Activated CD8-positive, alpha-beta T cell treated with anti-CD3 and anti-CD28 coated beads, Interleukin-2, amount 10 ng/mL, durations not matched to agents 7 days and 5 days (primary cell): ENCODE measurements at places on chromosomes 12 and 14. TPM values are rescaled to one million over a fixed set of nuclear protein-coding genes. Genes with fewer than 3 reads are reported as not detected.
A peak's percentile ranks its signal among the peaks of the same experiment; 100 is the strongest.

DNA sequence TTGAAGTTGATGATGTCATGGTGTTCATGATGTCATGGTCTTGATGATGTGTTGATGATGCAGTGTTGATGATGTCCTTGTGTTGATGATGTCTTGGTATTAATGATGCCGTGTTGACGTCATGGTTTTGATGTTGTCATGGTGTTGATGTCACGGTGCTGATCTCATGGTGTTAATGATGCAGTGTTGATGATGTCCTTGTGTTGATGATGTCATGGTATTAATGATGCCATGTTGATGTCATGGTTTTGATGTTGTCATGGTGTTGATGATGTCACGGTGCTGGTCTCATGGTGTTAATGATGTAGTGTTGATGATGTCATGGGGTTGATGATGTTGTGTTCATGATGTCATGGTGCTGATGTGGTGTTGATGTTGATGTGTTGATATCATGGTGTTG, 48.0 kb upstream of the RIMBP2 start:
- DNase-seq = peak; percentile 50
- H3K27ac ChIP-seq = no peak overlapping the region
- H3K4me1 ChIP-seq = no peaks in the 10 kb centered on the region
- no peaks in the 10 kb centered on the region for H3K36me3 ChIP-seq
- H3K27me3 ChIP-seq = peaks cover 7% of the 10 kb centered on the region

DNA sequence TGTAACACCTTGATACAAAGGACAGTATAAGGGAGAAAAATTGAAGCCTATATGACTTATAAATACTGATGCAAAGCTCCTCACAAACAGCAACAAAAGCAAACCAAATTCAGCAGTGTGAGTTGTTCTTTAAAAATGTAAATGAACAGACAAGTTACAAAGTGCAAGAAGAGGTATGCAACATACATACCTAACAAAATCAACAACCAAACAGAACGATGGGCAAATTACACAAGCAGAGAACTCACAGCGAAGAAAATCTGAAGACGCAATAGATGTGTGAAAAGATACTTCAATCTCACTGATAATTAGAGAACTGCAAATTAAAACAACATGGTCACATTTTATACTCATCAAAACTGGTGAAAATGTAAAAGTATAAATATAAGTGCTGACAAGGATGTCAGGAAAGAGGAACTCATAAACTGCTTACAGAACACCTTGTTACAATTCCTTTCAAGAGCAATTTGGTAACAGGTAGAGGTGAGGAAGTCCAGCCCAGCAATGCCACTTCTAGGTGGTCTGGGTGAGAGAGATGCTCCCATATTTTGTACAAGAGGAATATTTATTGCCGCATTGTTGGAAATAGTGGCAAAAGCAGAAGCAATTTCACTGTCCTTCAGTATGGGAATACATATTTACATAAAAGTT, 47.3 kb downstream of the CORO1C start:
- no peak overlapping the region for H3K4me3 ChIP-seq
- peaks cover 19% of the 10 kb centered on the region for H3K4me1 ChIP-seq
- no peaks in the 10 kb centered on the region for H3K27me3 ChIP-seq
- DNase-seq = no peak
- H3K36me3 ChIP-seq = no peaks in the 10 kb centered on the region

DNA sequence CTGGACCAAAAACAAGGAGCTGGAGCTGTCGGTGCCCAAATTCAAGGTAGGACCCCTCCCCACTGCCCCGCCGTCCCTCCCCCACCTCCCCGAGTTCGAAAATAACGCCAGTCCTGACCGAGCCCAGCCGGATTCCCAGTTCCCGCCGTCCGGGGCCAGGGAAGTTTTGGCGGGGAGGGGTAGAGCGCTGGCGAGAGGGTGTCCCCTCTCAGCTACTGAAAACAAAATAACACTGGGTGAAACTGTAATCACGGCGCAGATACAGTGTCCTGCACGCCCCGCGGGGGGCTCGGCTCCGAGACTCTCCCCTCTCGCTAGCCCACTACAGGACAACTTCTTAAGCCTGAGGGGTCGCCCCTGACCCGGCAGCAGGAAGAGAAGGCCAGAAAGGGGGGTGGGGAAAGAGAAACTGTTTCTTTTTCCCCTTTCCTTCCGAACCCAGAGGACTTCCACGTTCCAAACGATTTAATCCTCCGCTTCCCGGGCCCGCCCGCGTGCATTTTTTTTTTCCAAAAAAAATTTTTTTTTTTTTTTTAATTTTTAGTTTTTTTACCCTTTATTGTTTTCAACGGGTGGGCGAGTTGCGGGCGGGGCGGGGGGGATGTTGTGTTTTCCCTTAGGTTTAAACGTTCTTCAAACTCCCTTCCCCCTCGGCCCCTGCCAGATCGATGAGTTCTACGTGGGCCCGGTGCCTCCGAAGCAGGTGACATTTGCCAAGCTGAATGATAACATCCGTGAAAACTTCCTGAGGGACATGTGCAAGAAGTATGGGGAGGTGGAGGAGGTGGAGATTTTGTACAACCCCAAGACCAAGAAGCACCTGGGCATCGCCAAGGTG, 1.6 kb downstream of the SETD1B start:
- H3K36me3 ChIP-seq = peaks cover 53% of the 10 kb centered on the region
- H3K4me1 ChIP-seq = peaks cover 30% of the 10 kb centered on the region
- peak overlapping the region; percentile 96 for H3K4me3 ChIP-seq
- peak overlapping the region; percentile 94 for H3K27ac ChIP-seq
- peak; percentile 38 for DNase-seq

DNA sequence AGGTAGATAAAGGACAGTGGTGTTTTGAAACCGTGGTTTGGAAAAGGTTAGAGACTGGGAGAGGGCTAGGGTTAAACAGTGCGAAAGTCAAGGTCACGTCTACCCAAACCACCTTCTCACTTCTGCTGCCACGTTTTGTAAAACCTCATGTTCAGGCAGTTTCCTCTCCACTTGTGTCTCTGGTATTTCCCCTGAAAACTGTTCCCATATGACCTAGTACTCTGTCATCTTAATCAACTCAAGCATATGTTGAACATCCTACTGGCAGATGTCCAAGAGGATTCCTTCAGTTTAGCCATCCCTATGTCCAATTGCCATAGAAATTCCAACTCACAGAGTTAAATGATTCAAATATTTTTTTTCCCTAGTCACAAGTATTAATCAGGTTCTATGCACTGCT, 17.4 kb downstream of the CLEC4C start:
- peaks cover 2% of the 10 kb centered on the region for H3K27me3 ChIP-seq
- H3K4me1 ChIP-seq = no peaks in the 10 kb centered on the region
- H3K4me3 ChIP-seq = no peak overlapping the region
- no peak for DNase-seq
- no peaks in the 10 kb centered on the region for H3K36me3 ChIP-seq

DNA sequence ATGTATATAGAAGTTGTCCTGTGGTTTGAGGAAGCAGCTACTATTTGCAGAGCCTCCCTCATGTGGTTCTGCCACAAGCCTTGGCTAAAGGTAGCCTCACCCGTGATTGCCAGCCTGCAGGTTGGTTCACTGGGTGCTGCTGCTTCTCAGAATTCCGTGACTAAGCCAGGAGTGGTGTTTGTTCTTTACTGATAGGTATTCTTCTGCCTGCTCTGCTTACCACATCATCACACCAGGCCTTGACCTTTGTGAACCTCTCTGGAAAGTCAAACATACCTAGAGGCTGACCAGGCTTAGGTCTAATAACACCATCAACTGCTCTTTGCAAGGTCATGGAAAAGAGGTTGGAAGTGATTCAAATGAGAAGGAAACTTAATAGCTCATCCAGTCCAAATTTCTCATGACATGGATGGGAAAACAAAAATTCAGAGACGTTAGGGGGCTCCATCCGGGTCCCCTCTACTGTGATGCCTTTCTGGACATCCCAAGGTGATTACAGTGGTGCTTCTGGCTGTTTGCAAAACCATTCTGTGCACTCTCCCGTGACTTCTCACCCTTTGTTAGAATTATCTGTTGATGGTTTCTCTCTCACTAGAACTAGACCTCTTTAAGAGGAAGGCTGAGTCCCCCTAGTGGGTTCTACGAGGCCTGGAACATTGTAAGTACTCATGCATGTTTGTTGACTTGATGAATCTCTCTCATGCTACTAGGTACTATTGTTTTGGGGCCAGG, 8.5 kb upstream of the SOCS2 start:
- peak; percentile 45 for DNase-seq
- H3K4me3 ChIP-seq = no peak overlapping the region
- no peak overlapping the region for H3K27ac ChIP-seq
- peaks cover 10% of the 10 kb centered on the region for H3K4me1 ChIP-seq
- no peaks in the 10 kb centered on the region for H3K27me3 ChIP-seq

- no peaks in the 10 kb centered on the region for H3K36me3 ChIP-seq
- DNase-seq = no peak
- no peak overlapping the region for H3K4me3 ChIP-seq
- H3K27ac ChIP-seq = no peak overlapping the region
- peaks cover 9% of the 10 kb centered on the region for H3K27me3 ChIP-seq
Measured at GRCh38 chr14:20516921-20517320, 11.6 kb downstream of the RNASE10 start.

DNA sequence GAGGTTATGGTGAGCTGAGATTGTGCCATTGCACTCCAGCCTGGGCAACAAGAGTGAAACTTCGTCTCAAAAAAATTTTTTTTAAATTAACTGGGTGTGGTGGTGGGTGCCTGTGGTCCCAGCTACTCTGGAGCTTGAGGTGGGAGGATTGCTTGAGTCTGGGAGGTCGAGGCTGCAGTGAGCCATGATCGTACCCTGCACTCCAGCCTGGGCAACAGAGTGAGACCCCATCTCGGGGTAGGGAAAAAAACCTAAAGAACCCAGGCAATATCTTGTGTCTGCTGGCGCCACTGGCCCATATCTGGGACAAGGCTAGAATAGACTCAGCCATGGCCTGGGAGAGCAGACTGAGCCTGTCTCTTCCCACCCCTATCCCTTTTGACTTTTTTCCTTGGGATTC, 9.1 kb upstream of the GPRC5A start:
- DNase-seq = no peak
- H3K36me3 ChIP-seq = no peaks in the 10 kb centered on the region
- H3K4me3 ChIP-seq = no peak overlapping the region
- no peak overlapping the region for H3K27ac ChIP-seq
- peaks cover 17% of the 10 kb centered on the region for H3K4me1 ChIP-seq
- H3K27me3 ChIP-seq = peaks cover 24% of the 10 kb centered on the region

DTX3 gene
- total RNA-seq = 17.8 TPM

NFE2 gene
- not detected for total RNA-seq

CLEC4D gene
- total RNA-seq = not detected
